Cerebellum (tissue), 4 donors: ENCODE measurements at places on chromosomes 12 and 14.

GRCh38 chr14:94173471-94173884 lies 644 bp upstream of the PPP4R4 start:
- no peak for DNase-seq

GRCh38 chr12:57590479-57590863 lies 521 bp upstream of the PIP4K2C start:
- no peak for DNase-seq

DNA sequence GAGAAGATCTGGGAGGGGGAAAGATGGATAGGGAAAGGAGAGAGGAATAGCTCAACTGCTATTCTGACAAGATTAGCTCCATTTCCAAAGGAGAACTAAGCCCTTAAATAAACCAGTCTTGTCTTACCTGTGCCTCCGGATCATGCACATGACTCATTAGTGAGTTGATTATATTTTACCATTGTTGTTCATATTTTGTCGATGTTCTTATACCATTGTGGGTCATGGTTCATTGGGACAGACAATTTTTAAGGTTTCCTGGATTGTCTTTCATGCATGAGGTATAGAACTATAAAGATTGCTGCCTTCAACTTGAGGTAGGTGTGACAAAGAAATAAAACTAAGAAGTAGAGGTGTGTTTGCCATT lies 243.0 kb upstream of the ATP2B1 start:
- DNase-seq, result no peak

GRCh38 chr14:101219896-101220703 lies 316.6 kb upstream of the RTL1 start:
- no peak for DNase-seq

DNA sequence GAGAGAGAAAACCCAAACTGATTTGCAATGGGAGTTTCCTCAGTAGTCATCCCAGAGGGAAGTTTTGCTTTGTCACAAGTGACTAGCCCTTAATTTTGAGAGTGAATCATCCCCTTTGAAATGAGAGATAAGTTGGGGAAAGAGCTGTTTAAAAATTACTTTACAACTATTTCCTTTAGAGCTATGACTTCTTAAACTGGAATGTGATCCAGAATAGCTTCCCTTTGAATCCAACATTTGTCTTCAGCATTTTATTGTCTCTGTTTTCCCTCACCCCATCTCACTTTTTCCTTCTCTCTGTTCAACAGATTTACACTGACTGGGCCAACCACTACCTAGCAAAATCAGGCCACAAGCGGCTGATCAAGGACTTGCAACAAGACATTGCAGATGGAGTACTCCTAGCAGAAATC lies 109.3 kb downstream of the NAV3 start:
- no peak for DNase-seq

DNA sequence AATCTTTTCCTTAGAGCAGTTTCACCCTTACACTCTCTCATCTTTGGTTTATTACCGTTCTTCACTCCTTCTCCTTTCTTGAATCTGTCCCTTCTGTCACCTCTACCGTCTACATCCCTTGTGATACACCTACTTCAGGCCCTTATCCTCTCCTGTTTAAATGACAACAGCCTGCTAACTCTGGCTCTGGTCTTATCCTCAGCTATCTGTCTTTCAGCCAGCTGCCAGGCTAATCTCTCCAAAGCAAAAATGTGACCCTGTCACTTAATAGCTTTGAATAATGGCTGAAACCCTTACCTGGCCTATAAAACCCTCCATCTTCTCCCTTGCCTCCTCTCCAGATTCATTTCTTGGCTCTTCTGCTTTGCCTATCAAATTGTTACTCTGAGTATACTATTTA lies 32.3 kb downstream of the BEST3 start:
- no peak for DNase-seq

DNA sequence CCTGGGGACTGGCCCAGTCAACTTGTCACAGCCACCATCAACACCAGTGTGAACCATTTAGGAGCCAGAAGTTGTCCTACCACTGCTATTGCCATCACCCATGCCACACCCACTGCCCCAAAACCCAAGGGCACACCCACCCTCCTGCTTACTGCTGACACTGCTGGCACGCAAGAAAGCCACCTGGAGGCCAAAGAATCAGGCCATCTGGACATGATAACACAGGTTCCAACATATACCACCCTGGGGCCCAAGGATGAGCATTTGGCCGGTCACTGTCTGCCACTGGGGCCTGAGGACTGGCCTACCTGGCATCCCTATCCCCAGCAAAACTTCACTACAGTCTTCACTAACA lies 181.6 kb downstream of the MYRFL start:
- no peak for DNase-seq

GRCh38 chr14:96690713-96691383 lies 106.3 kb upstream of the VRK1 start:
- DNase-seq, result no peak

GRCh38 chr12:111937429-111937828 lies 75.5 kb downstream of the TMEM116 start:
- no peak for DNase-seq

- no peak for DNase-seq
Observed at GRCh38 chr14:53695692-53696214, 260.9 kb downstream of the BMP4 start.

- DNase-seq, result peak; percentile 47
Observed at GRCh38 chr12:95248604-95249360, 31.2 kb downstream of the VEZT start.

- DNase-seq, result no peak
Observed at GRCh38 chr14:45251912-45252311, 1.1 kb downstream of the MIS18BP1 start.

GRCh38 chr12:45039757-45040156 lies 11.1 kb downstream of the DBX2 start:
- no peak for DNase-seq

- peak; percentile 59 for DNase-seq
Observed at GRCh38 chr14:104708606-104709268, 15.3 kb upstream of the ADSS1 start.

- no peak for DNase-seq
Observed at GRCh38 chr12:97306147-97306546, 156.5 kb upstream of the RMST start.

- no peak for DNase-seq
Observed at GRCh38 chr12:80184926-80185325, 85.6 kb downstream of the OTOGL start.

DNA sequence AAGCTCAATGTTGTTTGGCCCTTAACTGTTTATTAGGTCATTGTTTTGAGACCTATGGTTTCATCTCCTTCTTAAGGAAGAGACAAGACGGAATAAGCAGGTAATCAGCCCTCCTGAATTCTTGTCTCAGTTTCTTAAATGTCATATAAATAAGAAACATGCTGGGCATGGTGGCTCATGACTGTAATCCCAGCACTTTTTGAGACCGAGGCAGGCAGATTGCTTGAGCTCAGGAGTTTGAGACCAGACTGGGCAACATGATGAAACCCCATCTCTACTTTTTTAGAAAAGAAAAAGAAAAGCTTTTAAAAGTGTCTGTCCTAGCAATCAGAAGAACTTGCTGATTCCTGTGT lies 5.1 kb downstream of the MTRFR start:
- no peak for DNase-seq

- DNase-seq, result no peak
Observed at GRCh38 chr12:67690656-67691055, 42.1 kb downstream of the DYRK2 start.

DNA sequence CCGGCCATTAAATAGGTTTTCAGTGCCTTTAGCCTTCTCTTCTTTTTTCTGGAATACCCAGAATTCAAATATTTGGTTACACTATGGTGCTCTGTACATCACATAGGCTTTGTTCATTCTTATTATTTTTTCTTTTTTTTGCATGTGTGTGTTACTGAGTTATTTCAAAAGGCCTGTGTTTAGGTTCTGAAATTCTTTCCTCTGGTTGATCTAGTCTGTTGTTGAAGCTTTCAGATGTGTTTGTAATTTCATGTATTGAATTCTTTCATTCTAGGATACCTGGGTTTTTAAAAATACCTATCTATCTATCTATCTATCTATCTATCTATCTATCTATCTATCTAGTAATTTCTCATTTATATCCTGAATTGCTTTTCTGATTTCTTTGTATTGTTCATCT lies 66.9 kb downstream of the FBXO33 start:
- DNase-seq, result no peak

DNA sequence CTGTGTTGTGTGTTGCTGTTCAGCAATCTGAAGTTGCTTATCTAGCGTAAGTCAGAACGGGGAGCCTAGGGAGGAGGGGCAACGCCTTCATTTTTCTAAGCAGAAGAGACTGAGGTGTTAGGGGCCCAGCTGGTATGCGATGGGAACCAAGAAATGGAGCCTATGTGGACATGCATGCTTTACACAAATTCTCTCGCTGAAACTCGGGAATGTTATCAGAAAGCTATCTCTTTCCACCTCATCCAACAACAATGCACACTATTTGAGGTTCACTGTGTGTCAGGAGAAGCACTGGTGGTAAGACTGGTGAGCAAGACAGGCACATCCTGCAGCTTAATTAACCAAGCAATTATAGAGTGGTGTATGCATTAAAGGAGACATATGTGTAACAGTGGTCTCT lies 89.7 kb downstream of the NRXN3 start:
- no peak for DNase-seq

- peak; percentile 62 for DNase-seq
Observed at GRCh38 chr14:58501214-58501816, 73.8 kb downstream of the KIAA0586 start.

GRCh38 chr12:122080149-122081082 lies 1.9 kb downstream of the MLXIP start:
- DNase-seq, result peak; percentile 71

- DNase-seq, result peak; percentile 24
Observed at GRCh38 chr14:102088012-102088792, 1.4 kb upstream of the HSP90AA1 start.

DNA sequence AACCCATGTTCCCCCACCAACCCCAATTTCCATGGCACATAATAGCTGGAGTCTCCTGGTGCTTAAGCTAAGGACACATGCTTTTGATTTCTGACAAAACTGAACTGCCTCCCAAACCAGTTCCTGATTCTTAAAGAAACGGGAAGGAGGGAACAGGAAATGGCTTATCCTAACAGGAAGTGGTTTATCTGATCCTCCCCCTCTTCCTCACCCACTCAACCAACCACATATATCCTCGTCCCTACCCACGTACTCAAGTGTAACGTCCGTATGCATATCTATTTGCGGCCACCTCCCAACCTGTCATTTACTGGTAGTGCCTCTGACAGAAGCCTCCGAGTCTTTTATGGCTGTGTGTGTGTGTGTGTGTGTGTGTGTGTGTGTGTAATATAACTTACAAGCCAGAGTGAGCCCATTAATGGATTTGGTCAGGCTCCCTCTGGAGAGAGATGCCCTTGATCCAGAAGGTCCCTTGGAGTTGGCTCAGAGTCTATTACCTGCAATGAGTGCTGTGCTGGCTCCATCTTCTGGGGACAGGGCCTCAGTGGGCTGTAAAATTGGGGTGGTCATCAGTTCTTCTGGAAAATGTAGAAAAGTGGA lies 7.7 kb downstream of the DAZAP2 start:
- DNase-seq, result no peak

GRCh38 chr12:124771462-124772288 lies 92.0 kb downstream of the SCARB1 start:
- peak; percentile 88 for DNase-seq

- DNase-seq, result no peak
Observed at GRCh38 chr12:10900530-10900929, 8.8 kb downstream of the TAS2R13 start.

DNA sequence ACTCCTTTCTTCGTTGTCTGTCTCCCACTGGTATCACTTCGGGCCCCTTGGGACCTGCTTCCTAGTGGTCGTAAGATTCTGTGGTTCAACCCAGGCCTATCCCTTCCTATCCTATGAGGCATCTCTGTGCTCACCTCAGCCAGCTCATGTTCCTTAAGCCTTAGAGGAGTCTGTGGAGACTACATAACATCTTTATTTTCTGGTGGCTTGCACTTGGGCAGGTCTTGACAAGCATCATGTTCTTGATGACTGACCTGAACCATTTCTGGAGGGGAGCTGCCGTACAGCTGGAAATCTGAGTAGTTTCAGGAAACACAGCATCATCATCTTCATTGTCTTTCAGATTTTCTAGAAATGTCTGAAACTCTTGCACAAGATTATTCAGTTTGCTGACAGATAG lies 69.3 kb downstream of the PPFIBP1 start:
- DNase-seq, result no peak

- no peak for DNase-seq
Observed at GRCh38 chr12:111193496-111193895, 175.4 kb downstream of the PHETA1 start.

GRCh38 chr12:121600702-121601336 lies 20.0 kb upstream of the KDM2B start:
- no peak for DNase-seq

DNA sequence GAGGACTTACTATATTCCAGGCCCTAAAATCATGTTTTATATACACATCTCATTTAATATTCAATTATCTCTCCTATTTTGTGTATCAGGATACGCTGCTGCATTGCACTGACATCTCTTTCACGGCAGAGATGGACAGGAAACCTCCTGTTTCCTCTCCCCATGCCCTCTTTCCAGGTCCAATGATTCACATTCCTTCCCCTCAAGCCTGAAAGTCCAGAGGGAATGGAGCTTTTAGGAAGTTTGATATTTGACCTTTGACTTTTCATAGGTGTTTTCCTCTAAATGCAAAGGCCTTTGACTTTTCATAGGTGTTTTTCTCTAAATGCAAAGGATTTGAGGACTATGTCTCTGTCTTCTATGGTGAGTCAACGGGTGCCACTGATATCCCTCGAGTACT lies 89.5 kb downstream of the STON2 start:
- no peak for DNase-seq

DNA sequence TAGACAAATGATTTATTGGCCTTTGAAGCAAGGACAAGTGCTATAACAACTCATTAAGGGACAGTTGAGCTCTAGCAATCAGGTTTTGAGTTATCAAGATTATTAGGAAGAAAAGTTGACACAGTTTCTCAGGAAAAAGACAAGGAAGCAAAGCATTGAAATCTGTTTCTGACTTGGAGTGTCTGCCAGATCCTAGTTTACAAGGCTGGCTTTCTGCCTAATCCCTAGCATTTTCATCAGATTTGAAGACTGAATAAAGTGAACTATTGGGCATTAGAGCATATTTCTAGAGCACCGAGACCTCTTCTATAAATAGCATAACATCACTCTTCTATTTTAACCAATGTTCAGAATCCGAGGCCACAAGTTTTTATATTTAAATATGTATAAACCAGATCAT lies 7.0 kb downstream of the SYT1 start:
- peak; percentile 15 for DNase-seq

DNA sequence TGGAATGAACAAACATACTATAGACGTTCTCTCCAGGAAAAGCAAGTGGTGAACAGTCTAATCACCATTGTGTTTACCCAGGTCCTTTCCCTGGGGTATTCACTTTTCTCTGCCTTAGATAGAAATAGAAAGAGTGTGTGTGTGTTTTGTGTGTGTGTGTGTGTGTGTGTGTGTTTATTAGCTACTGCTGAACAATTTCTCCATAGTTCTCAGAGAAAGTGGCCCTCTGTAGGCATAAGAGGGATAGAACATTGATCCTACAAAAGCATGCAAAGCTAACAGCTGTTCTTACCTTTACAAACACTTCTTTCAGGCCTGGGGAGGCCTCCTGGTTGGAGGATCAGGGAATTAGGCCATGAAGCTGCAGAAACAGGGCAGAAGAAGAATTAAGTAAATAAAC lies 665.7 kb upstream of the TBX3 start:
- DNase-seq, result no peak
